Upper lobe of right lung (tissue), 1 donor: ENCODE measurements at places on chromosomes 12 and 14. TPM values are rescaled to one million over a fixed set of nuclear protein-coding genes. Genes with fewer than 3 reads are reported as not detected.

GRCh38 chr12:56007564-56008559 is 10.8 kb downstream of the SUOX start:
- peak; percentile 90 for DNase-seq

DNA sequence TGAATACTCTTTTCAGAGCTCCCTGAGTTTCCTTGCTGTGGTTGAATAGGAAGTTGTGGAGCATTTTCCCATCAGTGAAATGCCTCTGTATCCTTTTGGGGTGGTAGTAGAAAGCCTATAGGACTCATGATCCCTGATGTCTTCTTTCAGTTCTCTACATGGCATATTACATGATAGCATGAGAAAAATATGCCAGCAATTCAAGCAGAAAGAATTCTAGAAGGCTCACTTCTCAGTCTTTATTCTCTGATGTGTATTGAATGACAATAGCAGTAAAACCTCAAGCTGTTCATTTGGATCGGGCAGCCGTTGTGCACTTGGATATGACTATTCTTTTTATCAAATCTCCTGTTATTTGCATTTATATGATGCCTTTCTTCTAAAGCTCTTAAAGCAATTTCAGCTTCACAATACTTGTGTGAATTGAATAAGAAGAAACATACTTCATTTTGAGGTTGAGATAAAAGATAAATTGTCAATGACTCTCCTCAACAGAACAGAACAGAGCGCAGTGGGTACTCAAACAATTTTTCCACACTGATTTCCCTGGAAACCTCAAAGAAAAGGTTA is 251.5 kb upstream of the FBXO33 start:
- DNase-seq: no peak

OLR1 gene
- 96.1 TPM for total RNA-seq

GRCh38 chr12:91189516-91189915 is 6.9 kb upstream of the DCN start:
- DNase-seq: no peak
